ENCODE measurements at places on chromosomes 3 and 15.

GRCh38 chr15:46080016-46080415 is 445.2 kb downstream of the SQOR start:
- DNase-seq: no peak

DNA sequence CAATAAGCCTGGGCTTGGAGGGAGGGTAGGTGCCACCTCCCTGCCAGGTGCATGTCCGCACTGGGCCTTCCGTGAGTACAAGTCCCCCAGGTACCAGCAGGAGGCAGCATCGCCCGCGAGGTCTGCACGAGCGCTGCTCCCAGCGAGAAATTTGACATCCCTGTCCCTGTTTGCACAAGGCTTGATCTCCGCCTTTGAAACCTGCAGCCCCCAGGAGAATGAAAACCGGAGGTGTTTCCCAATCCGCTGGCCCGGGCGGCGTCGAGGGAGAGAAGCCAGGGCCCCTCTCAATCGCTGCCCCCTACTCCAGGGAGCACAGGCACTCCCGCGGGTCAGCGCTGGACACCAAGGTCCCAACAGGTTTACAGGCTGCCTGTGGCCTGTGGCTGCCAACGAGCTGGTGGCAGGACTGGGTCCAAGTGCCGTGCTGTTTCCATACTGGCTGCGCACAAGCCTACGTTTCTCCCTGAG is 961 bp downstream of the HAPLN3 start:
- peak; percentile 94 for DNase-seq

DNA sequence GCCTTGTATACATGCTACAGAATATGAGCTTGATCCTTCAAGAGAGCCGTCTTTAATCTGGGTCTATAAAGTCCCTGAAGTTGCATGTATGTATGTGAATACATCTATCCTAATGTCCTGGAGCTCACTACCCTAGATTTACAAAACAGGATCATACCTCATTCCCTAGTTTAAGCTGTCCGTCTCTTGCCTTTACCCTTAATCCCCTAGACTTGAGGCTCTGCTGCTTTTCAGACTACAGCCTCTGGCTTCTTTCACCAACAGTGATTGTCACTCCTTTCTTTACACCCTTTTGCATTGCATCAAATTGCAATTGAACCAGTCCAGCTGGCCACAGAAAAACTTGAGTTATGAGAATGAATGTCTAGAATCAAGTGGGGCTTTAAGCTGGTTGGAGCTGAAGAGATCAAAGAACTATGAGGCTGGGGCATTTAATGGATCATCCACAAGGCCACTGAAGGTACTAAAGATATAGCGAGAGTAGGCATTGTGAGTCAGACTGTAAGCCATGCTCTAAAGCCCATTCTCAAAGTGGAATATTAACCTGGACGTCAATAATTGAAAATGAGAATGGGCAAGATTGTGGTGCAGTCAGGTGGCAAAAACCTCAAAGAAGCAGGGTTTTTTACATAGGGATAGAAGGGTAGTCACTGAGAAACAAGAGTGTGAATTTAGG is 12.3 kb upstream of the PLD1 start:
- no peak for DNase-seq

GRCh38 chr3:192851821-192852372 is 65.8 kb downstream of the MB21D2 start:
- peak; percentile 97 for DNase-seq

DNA sequence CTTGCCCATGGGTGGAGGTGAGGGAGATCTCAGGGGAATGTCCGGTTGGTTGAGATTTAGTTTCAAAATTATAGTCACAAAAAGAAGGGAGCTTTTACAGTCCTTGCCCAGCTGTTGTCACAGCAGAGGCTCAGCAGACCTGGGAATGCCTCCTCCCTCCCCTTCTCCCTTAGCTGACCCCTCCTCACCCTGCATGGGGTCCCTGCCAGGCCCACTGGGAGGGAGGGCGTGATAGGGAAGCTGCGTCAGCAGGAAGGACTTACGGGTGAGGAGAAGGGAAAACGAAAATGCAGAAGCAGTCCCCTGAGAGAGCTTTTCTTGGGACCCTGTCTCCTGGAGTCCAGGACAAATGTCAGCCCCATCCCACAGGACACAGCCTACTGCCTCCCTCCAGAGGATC is 18.9 kb downstream of the SCN5A start:
- DNase-seq: no peak

- no peak for DNase-seq
These were observed 37.9 kb downstream of the AGTR1 start for GRCh38 chr3:148735597-148735996.

GRCh38 chr3:13769422-13769821 is 110.4 kb downstream of the WNT7A start:
- DNase-seq: no peak

GRCh38 chr3:184059424-184059823 is 6.6 kb downstream of the HTR3C start:
- DNase-seq: no peak

DNA sequence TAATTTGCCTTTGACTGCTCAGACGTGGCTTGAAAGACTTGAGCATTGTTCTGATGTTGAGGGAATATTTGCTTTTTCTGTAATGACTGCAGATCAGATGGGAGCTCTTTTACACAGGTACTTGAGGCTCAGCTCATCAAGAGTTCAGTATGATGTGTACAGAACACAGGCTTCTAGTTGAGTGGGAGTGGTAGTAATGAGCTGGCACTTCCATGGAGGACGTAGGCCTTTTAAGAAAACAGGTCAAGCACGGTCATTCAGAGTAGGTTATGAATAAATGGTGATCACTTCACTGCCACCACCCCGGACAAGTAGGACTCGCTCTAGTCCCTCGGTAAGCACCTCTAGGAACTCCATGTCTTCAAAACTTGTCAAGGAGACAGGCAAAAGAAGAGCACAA is 8.8 kb downstream of the EMC4 start:
- DNase-seq: no peak

- peak; percentile 48 for DNase-seq
These were observed 6.5 kb downstream of the GNB5 start for GRCh38 chr15:52184721-52185120.

- no peak for DNase-seq
These were observed 4.7 kb downstream of the PATL2 start for GRCh38 chr15:44706401-44706800.

- no peak for DNase-seq
These were observed 83.7 kb downstream of the ETV5 start for GRCh38 chr3:186025161-186025560.

- DNase-seq: no peak
These were observed 17.2 kb downstream of the NXPE3 start for GRCh38 chr3:101796077-101796680.

DNA sequence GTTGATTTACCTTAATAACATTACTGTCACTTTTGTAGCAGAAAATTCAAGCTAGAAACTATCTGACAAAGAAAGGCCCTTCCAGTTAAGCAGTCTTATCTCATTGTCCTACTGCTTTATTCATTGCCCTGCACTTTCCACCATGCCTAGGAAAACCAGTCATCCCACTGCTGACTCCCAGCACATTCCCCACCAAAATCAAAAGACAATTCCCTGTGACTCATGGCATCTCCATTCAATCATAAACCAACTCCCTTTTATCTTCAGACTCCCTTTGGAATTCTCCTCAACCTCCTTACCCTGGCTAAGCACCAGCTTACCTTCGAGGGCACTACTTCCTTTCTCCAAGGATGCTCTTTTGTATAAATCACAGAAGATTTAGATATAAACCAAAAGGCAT is 184.3 kb downstream of the PLCH1 start:
- no peak for DNase-seq

- peak; percentile 60 for DNase-seq
These were observed 813.4 kb upstream of the EPHA6 start for GRCh38 chr3:96000966-96001365.

GRCh38 chr15:78353093-78353492 is 12.9 kb downstream of the CRABP1 start:
- no peak for DNase-seq

DNA sequence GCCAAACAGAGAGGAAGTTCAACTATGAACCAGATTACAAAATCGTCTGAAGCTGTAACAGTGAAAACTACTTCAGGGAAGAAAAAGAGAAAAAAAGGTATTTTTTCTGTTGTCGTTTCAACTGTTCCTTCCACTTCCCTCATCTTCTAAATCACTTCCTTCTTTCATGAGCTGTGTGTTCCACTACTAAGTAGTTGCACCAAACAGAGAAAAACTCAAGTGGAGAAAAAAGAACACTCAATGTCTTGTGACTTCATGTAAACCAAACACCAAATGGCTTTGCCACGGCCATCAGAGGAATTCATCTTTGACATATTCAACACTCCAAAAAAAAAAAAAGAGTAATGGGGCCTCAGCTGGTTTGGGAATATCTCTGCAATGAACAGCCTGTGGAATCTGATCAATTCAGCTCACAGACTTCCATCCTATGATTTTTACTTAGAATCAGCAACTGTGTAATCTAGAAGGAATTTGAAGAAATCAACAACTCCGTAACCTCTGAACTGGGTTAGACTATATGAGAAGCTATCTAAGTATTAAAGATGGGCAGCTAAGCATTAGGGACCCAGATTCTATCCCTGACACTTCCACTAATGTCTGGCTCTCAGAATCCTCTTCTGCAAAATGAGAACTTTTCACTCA is 47.5 kb upstream of the RNF7 start:
- no peak for DNase-seq

GRCh38 chr15:31615643-31616415 is 289.2 kb downstream of the KLF13 start:
- no peak for DNase-seq

GRCh38 chr3:110564674-110565073 is 506.9 kb upstream of the NECTIN3 start:
- no peak for DNase-seq

DNA sequence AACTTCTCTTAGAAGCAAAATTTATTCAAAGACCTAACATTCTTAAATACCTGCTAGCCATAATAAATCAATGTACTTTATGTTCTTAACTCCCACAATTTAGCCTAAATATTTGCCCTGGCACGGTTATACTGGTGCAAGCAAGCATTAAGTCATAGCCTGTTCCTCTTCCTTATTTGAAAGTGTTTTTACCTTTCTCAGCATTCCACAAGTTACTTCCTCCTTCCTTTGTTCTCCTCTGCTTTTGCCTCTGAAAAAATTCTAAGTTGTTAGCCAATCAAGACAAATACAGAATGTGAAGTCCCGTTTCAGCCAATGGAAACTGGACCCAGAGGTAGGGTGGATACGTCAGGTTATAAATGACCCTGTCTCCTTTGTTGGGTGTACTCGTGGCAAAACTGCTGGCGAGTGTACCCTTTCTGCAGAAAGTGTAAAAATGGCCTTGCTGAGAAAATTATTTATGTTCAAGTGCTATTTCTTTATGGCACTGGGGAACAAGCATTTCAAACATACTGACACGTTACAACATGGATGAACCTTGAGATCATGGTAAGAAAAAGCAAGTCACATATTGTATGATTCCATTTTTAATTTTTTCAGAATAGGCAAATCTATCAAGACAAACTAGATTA is 3.1 kb upstream of the TATDN2 start:
- no peak for DNase-seq

- DNase-seq: peak; percentile 58
These were observed at the start of gene PAQR5 for GRCh38 chr15:69298697-69299441. TSS of gene PAQR5 (plus strand) at chr15:69298912. CDS start at chr15:69360081, 61,169 bp downstream.

DNA sequence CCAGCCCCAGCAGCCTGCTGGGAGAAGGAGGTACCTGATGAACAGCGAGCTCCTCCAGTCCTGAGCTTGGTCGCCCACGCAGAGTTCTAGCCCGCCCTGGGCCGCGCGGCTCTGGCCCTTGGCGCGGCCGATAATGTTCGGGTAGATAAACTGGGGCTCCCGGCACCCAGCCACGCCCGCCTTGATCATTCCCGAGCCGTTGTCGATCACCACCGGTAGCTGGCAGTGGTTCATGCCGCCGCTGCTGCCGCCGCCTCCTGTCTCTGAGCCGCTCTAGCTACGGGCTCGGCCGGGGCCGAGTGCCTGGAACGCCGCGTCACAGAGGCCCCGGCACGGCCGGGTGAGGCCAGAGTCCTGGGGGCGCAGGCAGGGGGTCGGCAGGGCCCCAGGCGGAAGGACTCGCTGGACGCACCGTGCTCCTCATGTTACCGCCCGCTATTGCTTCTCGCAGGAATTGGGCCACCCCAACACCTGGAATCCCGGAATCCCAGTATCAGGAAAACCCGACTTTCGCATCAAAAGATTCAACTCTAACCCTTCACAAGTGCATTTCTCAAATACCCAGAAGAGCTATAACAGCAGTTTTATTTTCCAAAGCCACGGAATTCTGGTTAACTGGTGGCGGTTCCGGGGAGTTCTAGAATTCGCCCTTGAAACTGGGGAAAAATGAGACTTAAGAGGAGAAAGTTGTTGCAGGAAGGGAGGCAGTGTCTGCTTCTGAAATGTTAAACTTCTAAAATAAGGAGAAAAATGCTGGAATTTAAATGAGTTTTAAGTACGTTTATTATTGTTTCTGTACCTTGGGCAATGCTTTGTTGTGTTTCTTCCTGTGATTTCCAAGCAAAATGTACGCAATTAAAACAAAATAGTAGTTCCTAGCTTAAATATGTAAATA is at the start of gene ACTRT3:
Gene ACTRT3 (minus strand): TSS at position 275 of the 895 bp plus-strand sequence. CDS start 41 bp downstream, at position 234.
- peak; percentile 82 for DNase-seq

DNA sequence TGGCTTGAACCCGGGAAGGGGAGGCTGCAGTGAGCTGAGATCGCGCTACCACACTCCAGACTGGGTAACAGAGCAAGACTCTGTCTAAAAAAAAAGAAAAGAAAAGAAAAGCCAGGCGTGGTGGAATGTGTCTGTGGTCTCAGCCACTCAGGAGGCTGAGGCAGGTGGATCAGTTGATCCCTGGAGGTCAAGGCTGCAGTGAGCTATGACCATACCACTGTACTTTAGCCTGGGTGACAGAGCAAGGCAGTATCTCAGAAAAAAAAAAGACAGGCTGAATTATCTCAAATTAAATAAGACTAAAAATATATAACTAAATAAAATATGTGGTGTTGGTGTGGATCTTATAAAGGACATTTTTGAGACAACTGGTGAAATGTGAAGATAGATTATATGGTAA is 20.6 kb downstream of the SMARCC1 start:
- no peak for DNase-seq

GRCh38 chr3:52289747-52290595 is 2.3 kb downstream of the GLYCTK start:
- peak; percentile 47 for DNase-seq

GRCh38 chr3:138459619-138460535 is 25.5 kb downstream of the ESYT3 start:
- DNase-seq: no peak

DNA sequence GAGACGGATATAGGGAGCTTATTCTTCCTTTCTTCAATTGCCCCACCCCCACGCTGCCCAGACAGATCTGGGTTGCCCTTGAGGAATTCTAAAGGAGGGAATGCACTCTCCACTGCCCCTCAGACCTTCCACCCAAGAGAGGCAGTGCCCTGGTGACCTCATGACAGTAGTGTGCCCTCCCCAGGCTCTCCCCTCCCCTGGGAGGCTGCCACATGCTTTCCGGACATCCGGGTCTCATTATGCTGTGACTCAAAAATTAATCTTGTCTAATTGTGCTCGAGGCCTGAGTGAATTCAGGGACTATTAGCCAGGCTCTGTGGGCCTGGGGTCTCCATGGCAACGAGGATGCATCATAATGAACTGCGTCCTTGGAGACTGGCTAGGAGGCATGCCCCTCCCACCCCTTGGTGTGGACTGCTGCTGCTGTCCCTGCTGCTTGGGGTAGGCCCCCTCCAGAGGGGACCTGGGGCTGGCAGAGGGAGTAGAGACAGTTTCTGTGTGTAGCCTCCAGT is 20.8 kb downstream of the CORO2B start:
- DNase-seq: no peak

All from Calu3 (cell line).